DMS 273 treated with DMSO at 0.1 percent for 48 hours (cell line): ENCODE measurements at places on chromosomes 5 and 9.

GRCh38 chr5:173069671-173070070, 13.5 kb downstream of the CREBRF start:
- no peak for DNase-seq

DNA sequence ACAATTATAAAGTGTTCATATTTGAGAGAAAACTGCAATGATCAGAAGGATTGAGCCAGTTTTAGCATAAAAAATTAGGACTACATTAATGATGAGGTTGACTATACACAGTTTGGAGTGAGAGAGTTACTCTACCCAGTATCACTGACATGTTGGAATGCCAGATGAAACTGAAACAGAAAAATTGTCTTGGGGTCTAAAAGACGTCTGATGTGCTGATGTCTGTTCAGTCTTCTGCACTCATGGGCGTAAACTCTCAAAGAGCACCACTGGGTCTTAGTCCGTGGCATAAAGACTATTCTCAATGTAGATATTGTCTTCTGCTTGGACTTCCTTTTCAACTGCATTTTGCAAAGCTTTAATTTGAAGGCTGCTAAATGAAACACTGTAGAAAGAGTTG, 29.5 kb downstream of the HAVCR1 start:
- DNase-seq, result no peak

- DNase-seq, result no peak
Observed at GRCh38 chr5:93874080-93874479, 132.7 kb upstream of the POU5F2 start.

- DNase-seq, result no peak
Observed at GRCh38 chr5:95669985-95670384, 12.8 kb downstream of the SPATA9 start.

DNA sequence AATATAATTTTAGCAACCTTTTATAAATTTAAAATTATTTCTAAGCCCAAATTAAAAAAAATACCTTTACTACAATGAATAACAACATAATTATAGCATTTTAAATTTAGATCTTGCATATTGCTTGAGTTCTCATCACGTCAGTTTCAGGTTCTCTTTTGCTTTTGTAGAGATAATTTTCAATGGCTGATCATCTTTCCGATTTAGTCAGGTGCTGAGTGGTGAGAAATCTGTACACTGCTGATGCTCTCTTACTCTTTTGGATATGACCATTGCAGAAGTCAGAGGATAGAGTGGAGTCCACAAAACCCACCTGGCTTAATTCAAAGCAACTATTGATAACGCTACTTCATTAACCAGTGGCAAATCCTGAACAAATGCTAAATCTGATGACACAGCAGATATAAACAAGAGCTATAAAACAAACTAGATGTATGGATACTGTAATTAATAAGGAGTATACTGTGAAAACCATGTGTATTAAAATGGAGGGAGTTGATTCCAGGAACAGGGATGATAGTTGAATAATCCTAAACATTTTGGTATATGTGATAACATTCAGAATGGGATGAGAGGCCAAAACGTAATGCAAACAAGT, 394.8 kb downstream of the CSNK1G3 start:
- DNase-seq, result no peak

DNA sequence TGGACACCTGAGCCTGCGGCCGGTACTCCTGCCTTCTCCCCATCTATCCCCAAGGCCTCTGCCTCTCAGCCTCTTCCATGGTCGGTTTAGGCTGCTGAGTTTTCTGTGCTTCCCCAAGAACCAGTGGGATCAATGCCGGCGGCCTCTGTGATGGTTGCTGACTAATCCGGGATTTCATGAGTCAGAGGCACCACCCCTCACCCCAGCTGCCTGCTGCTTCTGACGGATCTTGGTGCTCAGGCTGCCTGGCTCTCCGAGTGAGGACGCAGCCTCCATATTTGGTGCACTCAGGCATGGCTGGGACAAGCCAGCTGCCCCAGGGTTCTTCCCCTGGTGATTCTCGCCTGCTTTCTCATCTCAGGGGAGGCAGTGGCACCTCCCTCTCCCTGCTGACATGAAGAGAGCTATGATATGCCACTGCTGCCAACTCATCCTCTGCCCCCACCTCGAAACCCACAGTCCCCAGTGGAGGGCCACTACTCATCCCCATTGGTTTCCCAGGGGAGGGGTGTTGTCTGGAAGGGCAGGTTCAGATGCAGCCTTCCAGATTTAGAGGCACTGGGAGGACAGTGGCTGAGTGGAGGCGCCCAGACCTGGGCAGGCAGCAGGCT, 3.3 kb upstream of the MAN1B1 start:
- no peak for DNase-seq

DNA sequence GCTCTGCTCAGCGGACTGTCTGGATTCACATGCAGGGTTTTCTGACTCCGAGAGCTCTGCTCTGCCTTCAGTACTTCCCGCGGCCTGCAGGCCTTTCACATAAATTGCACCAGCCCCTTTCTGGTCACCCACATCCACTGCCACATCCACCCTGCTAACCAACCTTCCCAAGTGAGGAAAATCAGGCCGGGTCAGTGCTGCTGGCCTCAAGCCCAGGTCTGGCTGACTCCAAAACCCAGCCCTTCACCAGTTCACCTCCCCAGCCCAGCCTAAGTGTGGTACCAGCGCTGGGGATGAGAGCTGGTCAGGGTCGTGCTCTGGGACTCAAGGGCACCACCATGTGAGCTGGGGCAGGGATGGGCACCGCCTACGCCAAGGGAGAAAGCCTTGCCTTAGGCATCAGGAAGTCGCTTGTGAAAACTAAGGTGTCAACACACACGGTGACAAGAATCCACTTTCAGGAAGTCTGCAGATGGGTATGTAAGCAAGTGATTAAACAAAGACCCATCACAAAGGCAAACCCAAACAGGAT, 12.3 kb downstream of the LMAN2 start:
- no peak for DNase-seq

GRCh38 chr9:81539317-81539716, 150.0 kb downstream of the TLE1 start:
- no peak for DNase-seq
